Activated CD8-positive, alpha-beta memory T cell treated with anti-CD3 and anti-CD28 coated beads for 1 hour (primary cell): ENCODE measurements at places on chromosomes 7 and 10.

DNA sequence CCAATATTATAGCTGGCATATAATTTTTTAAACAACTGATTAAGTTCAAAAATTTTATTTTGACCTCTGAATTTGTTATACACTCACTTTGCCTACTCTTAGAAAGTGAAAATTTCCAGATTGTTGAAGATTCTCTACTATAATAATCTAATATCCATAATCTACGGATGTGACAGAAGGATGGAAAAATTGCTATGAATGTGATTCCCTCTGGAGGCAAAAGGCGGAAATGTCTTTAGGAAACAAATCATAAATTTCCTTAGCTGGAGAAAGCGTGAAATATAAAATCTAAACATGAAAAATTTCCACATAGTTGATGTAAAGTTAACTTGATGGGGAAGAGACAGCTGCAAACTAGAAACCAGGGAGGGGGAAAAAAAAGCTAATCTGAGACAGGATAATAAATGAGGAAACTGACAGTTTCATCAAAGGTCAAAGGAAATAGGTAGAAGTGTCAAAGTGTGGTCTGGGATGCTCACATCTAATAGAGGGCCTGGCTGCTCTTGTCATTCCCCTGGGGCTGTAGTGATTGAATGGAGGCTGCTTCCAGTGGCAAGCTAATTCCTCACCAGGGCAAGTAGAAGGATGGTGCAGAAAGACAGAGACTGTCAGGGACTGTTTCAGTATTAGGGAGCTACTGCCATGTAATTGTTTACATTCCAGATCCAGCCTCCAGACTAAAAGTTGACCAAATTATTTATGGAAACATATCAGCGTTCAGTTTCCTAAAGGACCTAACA lies 264.5 kb downstream of the SDHAF3 start:
- DNase-seq = no peak

GRCh38 chr7:157561816-157562410 lies 225.1 kb downstream of the DNAJB6 start:
- DNase-seq = no peak

DNA sequence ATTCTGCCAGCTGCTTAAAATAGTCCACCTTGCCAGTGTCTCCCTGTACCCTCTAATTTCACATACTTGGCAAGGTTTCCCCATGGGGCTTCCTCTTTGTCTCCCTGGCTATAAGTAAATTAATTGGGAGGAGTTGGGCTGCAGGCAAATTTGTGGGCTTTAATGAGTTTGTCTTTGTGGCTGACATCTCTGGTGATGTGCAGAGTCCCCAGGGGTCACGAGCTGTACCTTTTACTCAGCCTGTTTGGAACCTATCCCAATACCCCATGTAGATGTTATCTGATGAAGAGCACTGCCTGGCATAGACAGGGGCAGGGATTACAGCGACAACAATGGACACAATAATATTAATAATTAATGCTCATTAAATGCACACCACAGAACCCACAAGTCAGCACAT lies 132.5 kb downstream of the SLIT1 start:
- DNase-seq = no peak

GRCh38 chr7:64887756-64888508 lies 15.1 kb upstream of the ZNF273 start:
- no peak for DNase-seq

- no peak for DNase-seq
Measured at GRCh38 chr10:44944354-44944753, 15.2 kb upstream of the RASSF4 start.

DNA sequence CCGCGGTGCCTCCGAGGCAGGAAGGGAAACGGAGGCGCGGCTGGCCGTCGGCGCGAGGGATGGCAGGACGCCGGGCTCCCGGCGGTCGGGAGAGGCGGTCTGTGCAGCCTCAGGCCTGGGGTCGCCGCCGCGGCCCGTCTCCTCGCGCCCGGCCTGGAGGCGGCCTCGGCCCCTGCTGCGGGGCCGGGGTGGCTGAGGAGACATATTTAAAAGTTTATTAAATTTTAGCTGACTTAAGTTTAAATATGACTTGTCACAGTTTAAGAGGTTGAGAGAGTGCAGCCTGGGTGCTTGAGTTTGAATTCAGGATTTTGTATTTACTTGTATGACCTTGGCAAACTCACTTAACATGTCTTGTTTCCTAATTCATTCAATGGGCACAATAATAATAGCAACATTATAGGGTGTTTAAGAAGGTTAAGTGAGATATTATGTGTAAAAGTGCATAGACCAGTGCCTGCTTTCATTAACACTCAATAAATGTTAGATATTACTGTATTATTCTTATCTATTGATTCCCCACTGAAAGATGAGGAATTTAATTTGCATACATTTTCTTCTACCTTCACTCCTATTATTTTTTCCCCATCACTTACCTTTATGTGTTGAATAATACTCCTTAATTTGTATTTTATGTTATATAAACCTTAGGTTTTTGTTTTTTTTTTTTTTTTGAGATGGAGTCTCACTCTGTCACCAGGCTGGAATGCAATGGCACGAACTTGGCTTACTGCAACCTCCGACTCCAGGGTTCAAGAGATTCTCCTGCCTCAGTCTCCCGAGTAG lies 718 bp downstream of the DYNC2I1 start:
- no peak for DNase-seq

- no peak for DNase-seq
Measured at GRCh38 chr10:70258216-70258615, 25.0 kb upstream of the PPA1 start.

GRCh38 chr10:104913390-104913789 lies 272.3 kb downstream of the SORCS3 start:
- DNase-seq = no peak

DNA sequence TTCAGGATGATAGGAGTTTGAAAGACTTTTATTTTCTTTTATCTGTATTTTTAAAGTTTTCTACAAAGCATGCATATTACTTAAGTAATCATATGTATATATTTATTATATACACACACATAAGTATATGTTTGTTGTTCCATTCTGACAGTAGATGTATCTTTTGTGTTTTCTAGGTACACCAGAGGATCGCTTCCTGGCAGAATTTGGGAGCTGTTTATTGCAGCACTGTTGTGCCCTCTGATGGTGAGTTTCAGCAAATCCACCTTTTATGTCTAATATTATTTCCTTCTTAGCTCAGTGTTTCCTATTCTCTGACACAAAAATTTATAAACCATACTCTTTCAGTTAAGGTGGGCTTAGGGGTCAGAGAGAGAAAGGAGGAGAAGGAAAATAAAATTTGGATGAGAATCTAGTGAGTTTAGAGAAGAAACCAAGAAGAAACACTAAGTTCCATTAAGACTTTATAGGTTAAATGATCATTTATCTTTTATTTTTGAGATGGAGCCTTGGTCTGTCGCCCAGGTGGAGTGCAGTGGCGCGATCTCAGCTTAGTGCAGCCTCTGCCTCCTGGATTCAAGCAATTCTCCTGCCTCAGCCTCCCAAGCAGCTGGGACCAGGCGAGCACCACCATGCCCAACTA lies 59.2 kb upstream of the OIT3 start:
- DNase-seq = no peak

DNA sequence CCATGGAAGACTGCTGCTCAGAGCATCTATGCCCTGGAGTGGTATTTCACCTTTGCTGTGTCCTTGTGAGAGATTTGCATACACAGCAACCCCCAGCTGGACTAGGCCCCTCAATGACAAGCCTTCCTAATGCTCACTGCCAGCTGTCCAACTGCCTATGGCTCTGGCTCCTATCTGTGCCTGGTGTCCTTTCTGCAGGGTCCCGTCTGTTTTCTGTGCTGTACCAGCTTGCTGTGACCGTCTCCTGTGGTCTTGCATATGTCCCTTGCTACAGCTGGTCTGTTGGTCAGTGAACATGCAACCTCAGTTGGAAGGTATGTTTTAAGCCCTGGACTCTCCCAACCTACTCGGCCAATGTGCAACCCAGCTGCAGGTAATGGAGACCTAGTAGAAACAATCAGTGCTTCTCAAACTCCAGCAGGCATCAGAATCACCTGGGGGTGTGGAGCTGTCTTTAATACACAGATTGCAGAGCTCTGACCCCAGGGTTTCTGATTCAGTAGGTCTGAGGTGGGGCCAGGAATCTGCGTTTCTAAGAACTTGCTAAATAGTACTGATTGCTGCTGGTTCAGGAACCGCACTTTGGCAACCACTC lies 306.4 kb upstream of the ZNF32 start:
- DNase-seq = no peak

- DNase-seq = no peak
Measured at GRCh38 chr10:2887391-2888070, 179.8 kb upstream of the PFKP start.

DNA sequence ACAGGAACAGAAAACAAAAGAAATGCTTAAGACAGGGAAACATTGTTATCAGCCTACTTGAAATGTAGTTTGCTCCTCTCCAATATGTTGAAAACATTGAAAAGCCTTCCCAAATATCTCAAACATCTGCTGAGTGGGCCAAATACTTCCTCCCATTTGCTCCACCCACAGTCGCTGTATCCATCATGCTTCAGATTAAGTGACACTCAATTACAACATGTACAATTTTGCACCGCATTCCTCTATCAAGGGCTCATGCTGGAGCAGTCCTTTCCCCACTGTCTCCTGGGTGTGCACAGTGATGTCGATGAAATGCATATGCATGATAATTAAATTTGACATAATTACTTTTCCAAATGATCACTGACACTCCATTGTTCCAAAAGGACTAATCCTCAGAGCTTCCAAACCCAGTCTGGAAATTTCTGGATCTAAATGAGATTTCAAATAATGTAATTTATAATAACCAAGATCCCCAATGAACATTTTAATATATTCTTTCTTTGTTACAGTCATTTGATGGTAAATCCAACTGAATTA lies 604.6 kb downstream of the GRID1 start:
- no peak for DNase-seq

DNA sequence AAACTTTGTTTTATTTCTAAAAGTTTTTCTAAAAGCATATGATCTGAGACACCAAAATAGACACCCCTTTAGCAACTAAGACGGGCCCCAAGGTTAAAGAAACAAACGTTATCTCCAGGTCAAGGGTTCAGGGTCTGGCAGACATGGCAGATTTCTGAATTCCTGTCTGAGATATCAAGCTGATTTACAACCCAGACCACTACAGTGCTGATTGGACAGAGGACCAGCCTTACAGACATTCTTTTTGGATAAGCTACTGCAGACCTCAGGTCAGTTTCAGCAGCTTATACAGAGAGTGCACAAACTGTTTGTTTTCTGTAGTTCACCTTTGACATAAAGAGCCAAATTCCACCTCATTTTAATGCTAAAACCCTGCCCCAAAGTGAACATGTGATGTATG lies 34.8 kb downstream of the SVOPL start:
- DNase-seq = no peak

DNA sequence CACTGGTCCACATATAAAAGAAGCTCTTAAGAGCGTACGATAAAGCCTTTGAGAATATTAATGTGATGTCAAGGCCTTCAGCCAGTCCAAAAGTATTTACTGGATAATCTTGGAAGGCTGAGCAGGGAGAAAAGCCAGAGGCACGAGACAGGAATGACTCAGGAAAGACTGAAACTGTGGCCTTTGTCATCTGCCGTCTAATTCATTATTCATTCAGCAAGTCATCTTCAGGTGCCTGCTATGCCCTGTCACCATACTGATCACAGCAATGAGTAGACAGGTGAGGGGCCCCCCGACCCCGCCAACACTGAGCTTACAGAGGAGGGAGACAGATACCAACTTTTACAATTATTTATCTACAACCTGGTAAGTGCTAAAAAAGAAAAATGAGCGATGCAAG lies 78.9 kb downstream of the VOPP1 start:
- no peak for DNase-seq

GRCh38 chr10:66353422-66353821 lies 572.4 kb upstream of the LRRTM3 start:
- DNase-seq = no peak

DNA sequence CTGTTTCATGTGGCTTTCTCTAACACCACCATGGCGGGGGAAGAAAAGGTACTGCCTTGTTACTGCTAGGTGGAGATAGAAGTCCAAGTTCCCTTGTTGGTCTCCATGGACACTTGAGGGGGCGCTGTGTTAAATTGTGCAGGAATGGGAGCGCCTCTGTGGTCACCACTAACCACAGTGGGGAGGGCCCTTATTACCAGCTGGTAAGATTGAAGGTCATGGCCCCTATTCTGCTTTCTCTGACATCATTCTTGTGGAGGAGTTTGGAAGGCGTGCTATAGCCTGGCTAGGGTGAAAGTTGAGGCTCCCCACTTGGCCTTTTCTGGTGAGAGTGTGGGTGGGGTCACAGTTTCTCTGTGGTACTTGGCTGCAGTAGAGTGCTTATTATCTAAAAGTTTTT lies 14.9 kb upstream of the MXI1 start:
- DNase-seq = no peak

DNA sequence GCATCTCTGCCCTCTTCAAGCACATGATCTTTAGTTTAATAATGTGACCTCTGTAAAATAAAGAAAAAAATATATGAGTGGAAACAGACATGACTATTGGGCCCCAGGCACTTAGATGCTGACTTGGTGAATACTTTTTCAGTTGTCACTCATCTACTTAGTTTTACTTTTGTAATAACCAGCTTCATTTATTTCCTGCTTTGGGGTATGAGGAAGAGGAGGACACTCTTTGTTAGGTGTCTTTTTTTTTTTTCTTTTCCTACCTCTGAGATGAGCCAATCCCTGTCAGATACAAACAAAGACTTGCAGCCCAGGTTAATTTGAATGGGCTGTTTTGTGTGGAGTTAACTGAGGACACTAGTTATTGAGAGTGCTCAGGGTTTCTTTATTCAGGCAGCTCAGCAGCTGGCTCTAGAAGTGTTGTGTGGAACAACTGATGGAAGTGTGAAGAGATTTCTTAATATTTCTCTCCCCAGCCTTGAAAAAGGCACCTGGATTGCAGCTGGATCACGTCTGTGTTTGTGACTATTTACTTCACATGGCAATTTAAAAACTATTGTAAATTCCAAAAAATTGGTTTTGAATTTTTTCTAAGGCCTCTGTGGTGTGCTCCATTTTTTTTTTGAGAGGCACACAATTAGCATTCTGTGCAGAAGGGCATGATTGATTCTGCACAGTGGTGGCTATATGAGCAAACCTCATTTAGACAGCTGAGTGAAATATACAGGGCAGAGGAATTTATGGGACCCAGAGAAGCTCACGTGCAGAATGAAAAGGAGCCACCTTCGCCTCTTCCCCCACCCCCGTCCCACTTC lies 333.8 kb downstream of the LRMDA start:
- DNase-seq = no peak
